ENCODE measurements at places on chromosomes 1 and 21. TPM values are rescaled to one million over a fixed set of nuclear protein-coding genes. Genes with fewer than 3 reads are reported as not detected.

DNA sequence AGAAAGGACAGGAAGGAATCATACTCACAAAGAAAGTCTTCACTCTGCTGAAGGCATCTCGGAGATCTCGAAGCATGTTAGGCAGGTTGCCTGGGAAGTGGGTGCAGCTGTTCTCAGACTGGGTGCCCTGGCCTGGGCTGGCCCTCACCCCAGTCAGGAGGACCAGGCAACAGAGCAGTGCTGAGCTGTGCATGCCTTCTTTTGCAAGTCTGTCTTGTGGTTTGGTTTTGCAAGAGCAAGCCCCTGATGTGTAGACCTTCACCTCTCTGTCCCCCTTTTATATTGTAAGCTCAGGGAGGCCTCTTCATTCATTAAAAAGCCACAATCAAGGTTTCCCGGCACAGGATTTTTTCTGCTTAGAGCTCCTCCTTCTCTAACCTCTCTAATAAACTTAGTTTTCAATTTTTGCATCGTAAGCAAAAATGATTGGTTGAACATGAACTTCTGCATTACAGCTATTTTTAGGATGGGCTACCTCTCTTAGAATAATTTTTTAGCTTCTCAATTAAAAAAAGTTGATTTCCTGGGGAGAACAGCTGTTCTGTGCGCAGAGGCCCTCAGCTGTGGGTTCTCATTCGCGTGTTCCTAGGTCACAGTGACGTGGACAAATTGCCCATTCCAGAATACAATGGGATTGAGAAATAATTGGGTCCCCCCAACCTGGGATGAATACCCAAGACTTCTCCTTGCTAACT, at the start of gene IL10:
Gene IL10, minus strand, starts transcription at position 252 of the 695 bp plus-strand sequence. Its CDS starts 59 bp downstream, at position 193.
- DNase-seq = no peak

- DNase-seq = no peak
Observed at GRCh38 chr1:156368889-156369684, at the start of gene RHBG. RHBG (plus strand) TSS chr1:156369211; CDS start chr1:156369250, 39 bp downstream.

GRCh38 chr1:207807690-207808321, 56.0 kb downstream of the CD46 start:
- DNase-seq = no peak

DNA sequence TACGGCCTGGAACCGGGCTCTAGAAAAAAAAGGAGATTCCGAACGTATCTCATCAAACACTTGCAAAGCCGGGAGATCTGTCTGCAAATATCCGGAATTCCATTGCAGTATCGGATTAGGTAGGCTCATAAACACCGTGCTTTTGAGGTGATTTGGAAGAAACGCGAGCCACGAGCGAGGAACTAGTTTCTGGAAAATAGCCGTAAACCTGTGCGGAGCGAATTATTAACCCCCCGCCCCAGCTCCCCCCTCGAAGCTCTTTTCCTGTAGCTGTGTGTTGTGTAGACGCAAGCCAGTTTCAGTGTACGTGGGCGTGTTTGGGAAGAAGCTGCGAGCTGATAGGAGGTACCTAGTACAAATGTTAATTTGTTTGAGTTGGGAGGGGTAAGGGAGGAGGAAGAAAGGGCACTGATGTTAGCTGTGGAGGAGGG, 1.1 kb downstream of the RALGPS2 start:
- DNase-seq = no peak

DNA sequence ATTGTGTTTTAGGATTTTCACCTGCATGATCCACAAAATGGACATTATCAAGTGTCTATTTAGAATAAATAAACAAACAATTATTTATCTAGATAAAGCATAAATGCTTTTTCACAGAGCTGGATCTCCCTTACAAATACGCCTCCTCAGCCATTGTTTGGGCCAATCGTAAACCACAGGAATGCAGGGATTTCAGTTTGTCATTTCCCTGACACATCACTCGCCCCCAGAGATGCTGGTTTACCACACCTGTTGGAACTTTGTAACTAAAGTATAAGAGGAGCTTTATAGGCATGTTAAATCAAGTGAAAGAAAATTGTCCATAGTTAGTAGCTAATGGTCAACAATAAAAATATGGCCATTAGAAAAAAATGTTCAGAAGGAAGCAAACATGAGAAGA, 40.3 kb downstream of the GPR88 start:
- DNase-seq = no peak

DNA sequence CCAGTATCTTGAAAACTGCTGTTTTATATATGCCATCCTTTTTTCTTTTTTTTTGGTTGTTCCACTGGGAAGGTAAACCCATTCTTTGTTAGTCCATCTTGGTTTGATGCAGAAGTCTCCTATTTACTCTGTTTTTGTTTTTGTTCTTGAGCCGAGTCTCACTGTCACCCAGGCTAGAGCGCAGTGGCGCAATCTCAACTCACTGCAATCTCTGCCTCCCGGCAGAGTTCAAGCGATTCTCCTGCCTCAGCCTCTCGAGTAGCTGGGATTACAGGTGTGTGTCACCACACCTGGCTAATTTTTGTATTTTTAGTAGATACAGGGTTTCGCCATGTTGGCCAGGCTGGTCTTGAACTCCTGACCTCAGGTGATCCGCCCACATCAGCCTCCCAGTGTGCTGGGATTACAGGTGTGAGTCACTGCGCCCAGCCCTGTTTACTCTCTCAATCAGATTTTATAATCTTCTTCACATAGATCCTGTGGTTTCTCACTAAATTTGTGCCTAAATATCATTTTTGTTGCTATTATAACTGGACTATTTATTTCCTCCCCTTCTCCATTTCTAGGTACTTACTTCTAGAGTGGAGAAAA, 12.5 kb downstream of the SYF2 start:
- DNase-seq = no peak

DNA sequence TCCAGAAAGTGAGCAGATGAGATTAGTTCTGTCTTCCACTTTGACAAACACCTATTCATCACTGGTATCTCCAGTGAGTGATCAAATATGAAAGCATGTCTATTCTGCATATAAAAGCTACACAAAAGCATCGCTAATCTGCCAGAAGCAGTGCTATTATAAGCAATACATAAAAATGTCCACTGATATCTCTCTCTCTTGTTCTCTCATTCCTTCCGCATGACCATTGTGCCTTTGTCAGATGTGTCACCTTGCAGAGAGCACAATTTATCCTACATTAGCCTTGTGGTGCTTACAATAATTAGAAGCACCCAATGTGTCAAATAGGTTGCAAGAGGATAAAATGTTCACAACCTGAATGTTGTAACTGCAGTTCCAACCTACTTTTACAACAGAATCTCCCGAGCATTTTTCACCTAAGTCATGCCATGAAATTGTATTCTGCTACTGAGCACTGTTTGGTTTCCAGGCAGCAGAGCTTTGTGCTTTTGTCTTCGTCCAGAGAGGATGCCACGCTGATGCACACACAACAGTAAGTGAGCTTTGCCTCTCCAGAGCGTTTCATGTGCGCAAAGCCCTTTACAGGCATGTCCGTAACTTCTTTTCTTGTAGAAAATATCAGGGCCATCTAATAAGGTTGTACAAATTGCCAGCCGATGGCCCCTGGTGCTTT, 198.7 kb upstream of the PLD5 start:
- no peak for DNase-seq

DNA sequence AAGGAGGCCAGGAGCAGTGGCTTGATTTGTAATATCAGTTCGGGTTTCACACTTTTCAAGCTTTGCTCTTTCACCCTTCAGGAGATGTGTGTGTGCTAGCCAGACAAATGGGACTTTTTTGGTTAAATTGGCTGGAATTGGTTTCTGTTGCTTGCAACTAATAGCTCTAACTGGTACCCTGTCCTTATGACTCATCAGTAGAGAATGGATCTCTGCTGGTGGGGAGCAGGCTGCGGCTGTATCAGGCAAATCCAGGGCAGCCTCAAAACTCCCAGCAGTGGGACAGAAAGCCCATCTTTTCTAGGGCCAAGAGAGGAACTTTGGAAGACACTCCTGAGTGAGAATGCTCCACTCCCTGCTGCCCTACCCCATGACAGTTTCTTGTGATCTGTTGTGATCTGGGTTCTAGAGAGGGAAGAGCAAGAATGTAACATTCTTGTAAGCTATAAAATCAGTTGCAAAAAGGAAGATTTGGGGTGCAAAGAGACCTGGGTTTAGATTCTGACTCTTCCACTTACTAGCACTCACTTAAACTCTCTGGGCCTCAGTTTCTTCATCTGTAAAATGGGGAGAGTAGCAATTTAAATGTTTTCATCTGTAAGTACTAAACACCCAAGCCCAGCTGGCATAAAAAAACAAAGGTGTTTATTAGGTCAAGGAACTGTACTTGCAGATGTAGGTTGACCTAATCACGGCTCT, 257.0 kb upstream of the TMEM51 start:
- DNase-seq = no peak

The FCRL5 gene
- total RNA-seq = 0.37 TPM
